ENCODE measurements at places on chromosomes 13 and 19. TPM values are rescaled to one million over a fixed set of nuclear protein-coding genes. Genes with fewer than 3 reads are reported as not detected.

ZNF91 gene
- total RNA-seq = 105 TPM

- H3K27ac ChIP-seq = no peak overlapping the region
- DNase-seq = no peak
- H3K4me1 ChIP-seq = no peaks in the 10 kb centered on the region
- H3K36me3 ChIP-seq = peaks cover 79% of the 10 kb centered on the region
- H3K4me3 ChIP-seq = no peak overlapping the region
Measured at GRCh38 chr19:17184371-17184841, 30.8 kb upstream of the USE1 start.

- peaks cover 5% of the 10 kb centered on the region for H3K36me3 ChIP-seq
- DNase-seq = no peak
- no peaks in the 10 kb centered on the region for H3K27me3 ChIP-seq
- H3K4me3 ChIP-seq = no peak overlapping the region
- H3K27ac ChIP-seq = no peak overlapping the region
- peaks cover 39% of the 10 kb centered on the region for H3K4me1 ChIP-seq
Measured at GRCh38 chr19:57816652-57817051, 1.9 kb upstream of the ZNF552 start.

- DNase-seq = no peak
- no peaks in the 10 kb centered on the region for H3K4me1 ChIP-seq
- no peaks in the 10 kb centered on the region for H3K27me3 ChIP-seq
- H3K4me3 ChIP-seq = no peak overlapping the region
- H3K27ac ChIP-seq = no peak overlapping the region
- no peaks in the 10 kb centered on the region for H3K36me3 ChIP-seq
Measured at GRCh38 chr13:102901056-102901455, 55.2 kb downstream of the ERCC5 start.

ELAVL3 gene
- not detected for total RNA-seq

SPIB gene
- total RNA-seq = not detected

ZNF730 gene
- total RNA-seq = not detected
